ENCODE measurements at places on chromosomes 7 and 10.
A peak's percentile ranks its signal among the peaks of the same experiment; 100 is the strongest.

DNA sequence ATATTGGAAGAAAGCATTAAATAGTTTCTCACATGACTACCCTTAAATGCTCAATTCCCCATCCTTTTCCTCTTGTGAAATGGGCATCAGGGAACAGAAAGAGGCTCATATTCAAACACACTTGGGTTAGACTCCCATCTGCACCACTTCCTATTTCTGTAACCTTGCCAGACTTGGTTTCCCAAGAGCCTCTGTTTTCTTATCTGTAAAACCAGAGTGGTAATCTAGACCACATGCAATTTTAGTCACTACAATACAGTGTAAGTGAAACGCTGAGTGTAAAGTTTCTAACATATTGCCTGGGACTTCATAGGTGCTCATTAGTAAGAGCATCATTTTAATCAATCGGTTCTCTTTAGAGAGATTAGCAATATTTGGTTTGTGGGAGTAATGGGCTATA is 136.3 kb downstream of the SORCS1 start:
- no peak for DNase-seq

GRCh38 chr10:14571866-14572507 is 202.7 kb downstream of the FAM107B start:
- no peak for DNase-seq

DNA sequence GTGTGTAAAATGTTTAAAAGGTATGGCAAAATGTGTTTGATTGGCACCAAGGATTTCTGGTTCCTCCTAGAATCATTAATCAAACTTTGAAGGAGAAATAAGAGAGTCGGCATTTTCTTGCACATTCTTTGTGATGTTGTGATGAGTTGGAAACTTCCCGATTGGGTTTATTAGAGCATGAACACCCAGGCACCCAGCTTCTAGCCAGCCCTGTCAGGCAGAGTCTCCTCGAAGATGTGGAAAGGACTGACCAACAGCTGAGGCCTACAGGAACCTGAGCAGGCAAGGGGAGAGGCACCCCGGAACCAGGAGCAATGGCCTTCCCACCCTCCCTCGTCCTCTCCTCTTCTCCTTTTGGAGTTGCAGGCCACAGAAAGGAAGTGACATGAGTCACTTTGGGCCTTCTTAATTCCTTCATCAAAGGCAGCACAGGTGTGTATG is 68.7 kb downstream of the EGFR start:
- no peak for DNase-seq

GRCh38 chr10:113099431-113100183 is 149.6 kb downstream of the TCF7L2 start:
- no peak for DNase-seq

GRCh38 chr7:37320848-37321468 is 127.7 kb downstream of the ELMO1 start:
- DNase-seq: no peak

DNA sequence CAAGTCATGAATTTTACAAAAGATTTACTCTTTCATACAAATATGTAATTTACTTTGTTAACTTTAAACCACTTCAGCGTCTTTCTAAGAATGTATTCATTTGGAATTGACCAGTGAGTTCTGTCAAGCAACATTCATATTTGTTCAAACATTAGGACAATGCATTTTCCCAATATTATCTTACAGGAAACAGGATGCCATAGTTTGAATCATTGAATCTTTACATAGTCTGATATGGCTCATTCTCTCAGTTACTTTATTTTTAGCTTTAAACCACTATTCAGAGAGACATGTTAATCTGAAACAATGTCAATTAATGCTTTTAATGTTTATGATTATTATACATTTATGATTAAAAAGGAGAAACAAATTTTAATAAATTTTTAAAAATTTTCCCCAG is 21.1 kb upstream of the MEOX2 start:
- no peak for DNase-seq

GRCh38 chr10:114304571-114305421 is 65.7 kb downstream of the VWA2 start:
- no peak for DNase-seq

- DNase-seq: no peak
These were observed 97.1 kb downstream of the VIPR2 start for GRCh38 chr7:159047536-159047935.

DNA sequence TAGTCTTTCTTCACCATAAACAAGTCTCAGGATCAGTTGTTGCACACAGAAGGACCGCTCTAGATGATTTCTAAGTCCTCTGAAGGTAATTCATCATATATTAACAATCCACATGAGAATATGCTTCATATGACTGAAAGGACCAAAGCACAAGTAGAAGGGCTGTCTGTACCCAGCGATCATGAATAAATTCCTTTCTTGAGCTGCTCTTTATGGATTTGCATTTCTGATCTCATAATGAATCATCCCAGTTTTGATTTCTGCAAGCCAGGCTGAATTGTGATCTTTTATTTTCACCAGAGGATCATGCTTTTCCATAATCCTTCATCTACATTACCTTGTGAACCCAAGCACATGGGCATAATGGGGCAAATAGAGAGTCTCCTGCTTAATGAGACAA is 675.6 kb downstream of the MAGI2 start:
- peak; percentile 30 for DNase-seq

DNA sequence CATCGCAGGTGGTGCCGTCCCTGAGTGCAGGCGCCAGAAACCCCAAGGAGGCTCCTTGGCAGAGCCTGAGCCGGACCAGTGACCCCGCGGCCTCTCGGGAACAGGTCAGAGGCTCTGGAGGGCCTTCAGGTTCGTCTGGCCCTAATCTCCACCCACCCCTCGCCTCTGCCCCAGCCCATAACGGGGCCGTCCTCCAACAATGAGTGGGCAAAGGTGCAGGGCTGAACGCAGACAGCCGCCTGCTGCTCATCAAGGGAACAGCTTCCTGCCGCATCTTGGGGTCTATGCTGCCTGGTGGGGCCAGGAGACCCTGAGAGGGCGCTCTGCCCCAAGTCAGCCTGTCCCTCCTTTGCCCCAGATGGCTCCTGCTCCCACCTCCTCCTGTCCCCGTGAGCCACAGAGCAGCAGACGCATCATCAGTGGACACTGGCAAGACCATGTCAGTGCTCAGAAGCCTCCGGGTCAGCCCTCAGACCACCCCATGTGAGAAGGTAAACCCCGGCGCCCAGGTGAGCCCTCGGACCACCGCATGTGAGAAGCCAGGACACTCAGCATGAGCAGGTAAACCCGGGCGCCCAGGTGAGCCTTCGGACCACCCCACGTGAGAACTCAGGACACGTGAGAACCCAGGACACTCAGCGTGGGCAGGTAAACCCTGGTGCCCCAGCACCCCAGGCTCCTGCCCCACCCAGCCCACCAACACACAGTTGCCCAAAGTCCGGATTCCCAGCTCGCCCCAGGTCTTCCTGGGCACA is 142.0 kb downstream of the PTPRN2 start:
- no peak for DNase-seq

DNA sequence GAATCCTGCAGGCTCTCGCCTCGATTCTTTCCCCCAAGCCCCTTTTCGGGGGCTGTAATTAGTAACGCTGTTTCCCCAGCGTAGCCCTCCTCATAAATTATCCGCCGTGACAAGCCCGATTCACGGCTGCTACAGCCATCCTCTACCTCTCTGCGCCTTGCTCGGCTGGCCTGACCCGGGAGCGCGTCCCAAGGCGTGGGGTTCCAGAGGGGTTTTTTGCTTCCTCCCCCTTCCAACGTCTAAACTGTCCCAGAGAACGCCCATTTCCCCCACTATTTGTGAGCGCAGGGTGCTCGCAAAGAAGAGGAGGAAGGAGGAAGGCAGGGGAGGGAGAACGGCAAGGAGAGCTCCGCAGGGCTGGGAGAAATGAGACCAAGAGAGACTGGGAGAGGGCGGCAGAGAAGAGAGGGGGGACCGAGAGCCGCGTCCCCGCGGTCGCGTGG is 880 bp downstream of the HOXA5 start:
- DNase-seq: peak; percentile 34

DNA sequence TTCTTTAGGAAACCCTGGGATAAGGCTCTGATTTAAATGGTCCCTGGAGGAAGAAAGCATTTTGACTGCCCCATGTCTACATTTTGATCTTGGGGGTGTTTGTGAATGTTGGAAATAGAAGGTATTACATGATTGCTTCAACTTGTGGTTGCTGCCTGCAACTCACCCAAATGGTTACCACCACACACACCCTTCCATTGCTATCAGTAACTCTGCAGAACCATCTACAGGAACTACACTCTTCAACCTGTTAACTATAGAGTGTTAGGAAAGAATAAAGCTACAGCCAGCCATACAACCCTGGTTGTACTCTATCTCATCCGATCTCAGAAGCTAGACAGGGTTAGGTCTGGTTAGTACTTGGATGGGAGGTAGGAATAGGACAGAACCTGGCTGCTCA is 71.2 kb downstream of the APBB1IP start:
- DNase-seq: no peak

- DNase-seq: no peak
These were observed 13.6 kb upstream of the COL17A1 start for GRCh38 chr10:104099269-104099668.

DNA sequence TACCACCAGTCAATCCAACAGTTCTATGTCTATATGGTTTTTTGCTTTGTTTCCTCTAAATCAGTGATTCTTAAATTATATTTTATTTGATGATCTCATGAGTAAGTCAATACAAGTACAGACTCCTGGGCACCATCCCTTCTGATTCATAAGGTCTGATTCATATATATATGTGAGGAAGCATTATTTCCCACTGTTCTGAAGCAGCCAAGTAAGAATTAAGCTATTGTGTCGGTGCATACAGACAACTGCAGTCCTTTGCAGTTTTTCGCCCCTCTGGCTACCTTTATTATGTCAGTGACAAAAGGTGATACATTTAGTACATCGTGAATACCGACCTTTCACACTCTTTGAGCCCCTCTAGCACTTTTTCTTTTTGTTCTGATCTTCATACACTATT is 1079.6 kb upstream of the C7orf33 start:
- peak; percentile 40 for DNase-seq

DNA sequence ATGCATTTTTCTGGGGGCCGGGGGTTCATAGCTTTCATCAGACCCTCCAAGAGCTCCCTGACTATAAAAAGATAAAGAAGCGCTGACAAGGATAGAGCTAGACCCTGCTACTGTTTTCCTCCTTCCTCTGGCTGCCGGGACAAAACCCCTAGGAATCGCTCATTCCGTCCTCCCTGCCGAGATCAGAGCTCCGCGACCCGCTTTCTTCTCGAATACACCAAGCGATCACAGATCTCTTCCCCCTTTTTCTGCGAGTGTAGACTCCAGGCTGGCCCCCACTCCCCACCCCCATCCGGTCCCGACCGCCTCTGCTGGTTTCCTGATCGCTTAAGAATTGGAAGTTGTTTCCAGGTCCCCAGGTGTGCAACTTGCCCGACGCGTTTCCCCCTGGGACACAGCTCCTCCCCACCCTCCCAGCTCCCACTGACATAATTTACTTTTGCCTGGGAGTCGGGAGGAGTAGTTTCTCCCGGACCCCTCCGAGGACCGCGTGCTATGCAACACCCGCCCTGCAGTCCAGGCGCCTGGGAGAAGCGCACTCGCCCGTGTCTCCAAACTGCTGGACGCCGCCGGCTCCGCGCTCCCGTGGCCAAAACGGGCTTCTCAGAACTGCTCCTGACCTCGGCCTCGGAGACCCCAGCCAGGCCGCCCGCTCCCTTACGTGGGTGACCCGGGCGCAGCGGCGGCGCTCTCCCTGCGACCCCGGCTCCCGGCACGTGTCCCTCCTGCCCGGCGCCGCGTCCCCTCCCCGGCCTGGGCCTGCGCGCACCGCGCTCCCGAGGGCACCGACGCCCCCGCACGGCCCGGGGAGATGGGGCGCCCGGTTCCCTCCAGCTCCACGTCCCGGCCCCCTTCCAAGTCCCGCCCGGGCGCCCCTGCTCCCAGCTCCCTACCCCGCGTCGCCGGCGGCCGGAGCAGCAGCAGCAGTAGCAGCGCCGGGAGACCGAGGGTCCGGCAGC is 552 bp downstream of the IL15RA start:
- peak; percentile 71 for DNase-seq

DNA sequence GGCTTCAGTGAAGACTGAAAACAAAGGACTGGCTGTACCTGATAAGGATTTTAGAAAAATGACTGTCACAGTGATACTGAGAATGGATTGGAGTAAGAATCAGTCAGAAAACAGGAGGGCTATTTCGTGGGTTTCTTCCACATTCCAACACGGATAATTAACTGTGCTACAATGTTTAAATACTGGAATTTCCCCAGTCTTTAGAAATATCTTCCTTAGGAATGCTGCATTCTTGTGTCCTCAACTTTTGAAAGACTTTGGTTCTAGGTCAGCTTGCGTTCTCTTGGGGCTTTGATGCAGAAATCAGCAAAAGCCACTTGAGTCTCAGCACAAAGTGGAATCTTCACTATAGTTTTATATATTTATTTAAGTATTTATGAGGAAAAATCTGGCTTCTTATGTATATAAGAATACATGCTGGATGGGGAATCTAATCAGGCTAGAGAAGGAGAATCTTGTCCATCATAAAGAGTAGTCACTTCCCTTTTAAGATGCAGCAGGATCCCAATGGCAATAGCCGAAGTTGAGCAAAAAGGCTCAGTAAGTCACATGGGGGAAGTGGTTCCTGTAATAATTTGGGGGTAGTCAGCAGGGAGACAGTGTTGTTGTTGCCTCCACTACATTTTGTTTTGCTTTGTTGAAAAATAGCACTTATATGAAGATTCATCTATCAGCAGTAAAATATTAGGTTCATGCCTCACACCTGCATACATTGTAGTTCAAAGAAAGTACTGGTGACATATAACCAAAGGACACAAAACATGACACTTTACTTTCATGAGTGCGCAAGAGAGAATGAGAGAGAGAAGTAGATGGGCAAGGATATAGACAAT is 86.0 kb downstream of the CH25H start:
- no peak for DNase-seq

DNA sequence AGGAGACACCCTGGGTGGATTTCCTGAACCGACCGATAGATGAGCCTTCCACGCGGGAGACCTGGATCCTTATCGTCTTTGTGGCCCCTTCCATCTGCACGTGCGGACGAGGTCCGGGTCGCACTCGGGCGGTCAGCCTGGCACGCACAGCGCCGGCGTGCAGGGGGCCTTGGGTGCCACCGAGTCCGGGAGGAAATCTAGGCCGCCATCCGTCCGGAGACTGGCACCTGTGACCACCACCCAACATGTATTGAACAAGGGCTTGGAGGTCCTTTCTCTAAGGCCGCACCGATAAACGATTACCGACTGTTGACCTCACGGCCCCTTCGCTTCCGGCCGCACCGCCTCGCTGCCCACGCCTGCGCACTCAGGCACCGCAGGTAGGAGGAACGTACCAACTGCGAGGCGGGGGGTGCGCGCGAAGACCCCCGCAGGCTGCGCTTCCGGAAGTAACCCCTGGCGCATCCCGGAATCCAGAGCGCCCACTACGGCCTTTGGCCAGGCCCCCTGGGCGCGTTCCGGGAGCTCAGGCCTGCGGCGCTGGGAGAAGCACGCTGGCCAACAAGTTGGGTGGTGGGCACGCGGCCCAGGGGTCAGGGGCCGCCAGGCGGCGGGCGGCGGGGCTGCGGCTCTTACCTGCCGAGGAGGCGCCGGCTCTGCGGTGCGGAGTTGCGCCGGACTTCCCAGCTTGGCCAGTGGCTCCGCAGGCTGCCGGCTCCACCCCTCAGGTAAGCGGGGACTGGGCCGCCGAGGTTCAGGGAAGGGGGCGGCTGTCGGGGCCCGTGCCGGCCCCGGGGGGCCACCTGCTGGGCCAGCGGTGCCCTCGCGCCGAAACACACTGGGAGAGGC is at the start of the genes ACTR3C and LRRC61:
ACTR3C (minus strand) TSS at position 713 of the 849 bp plus-strand sequence. CDS start 28,249 bp downstream, outside the sequence.
LRRC61 (plus strand) TSS at position 523 of the 849 bp plus-strand sequence. CDS start 13,507 bp downstream, outside the sequence.
- DNase-seq: peak; percentile 88
